ENCODE measurements at places on chromosomes 12 and 14.

DNA sequence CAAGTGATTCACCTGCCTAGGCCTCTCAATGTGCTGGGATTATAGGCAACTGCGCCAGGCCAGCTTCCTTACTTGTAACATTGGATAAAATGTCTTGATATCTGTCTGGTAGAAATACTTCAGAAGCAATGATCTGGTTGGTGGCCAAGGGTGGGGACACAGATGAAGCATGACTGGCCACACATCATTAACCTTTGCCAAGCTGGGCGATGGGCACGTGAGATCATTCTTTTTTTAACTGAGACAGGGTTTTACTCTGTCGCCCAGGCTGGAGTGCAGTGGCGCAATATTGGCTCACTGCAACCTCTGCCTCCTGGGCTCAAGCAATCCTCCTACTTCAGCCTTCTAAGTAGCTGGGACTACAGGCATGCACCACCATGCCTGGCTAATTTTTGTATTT, 31.1 kb downstream of the PLEKHH1 start:
- no peak for DNase-seq

DNA sequence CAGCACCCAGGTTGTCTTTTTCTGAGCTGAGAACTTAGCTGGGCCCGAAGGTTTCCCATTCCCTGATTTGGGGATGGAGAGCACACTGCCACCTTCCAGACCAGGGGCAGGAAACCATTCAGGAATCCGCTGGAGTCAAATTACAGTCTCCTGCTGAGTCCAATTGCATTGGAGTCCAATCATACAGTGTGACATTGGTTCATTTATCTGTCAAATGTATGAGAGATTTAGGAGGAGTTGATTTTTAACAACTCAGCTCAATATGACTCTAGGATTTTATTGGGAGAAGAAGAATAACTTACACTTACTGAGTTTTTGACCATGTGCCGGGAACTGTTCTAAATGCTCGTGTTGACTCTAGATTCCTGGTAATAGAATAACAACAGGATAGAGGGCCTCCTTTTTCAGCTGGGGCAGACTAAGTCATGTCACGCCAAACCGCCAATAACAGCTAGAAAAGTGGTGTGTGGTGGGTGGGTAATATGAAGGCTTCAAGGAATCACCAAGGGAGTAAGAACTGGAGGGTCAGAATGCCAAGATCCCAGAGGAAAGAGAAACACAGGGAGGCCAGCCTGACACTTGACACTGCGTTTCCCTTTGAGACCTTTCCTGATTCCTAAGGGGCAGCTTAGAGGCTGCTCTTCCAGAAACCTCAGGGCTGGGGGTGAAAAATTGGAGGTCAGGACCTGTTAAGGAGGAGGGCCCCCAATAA, 11.5 kb downstream of the SYNDIG1L start:
- no peak for DNase-seq

GRCh38 chr12:120142231-120142877, 25.8 kb upstream of the RAB35 start:
- no peak for DNase-seq

DNA sequence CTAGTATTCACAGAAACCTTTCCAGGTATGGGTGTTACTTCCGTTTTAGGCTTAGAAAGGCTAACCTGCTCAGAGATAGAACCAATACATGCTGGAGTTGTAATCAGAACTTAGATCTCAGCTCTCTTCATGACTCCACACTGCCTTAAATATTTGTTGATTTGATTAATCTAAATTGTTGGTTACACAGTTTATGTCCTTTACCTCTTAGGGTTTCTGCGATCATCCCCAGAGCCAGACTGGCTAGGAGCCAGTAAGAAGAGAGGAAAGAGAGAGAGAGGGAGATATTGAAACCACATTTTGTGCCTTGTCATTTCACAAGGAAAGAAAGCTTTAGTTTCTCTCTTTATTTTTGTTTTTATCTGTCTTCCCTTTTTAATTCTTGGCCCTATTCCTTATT, 16.8 kb upstream of the MGP start:
- DNase-seq: no peak

- DNase-seq: no peak
Observed at GRCh38 chr14:84129007-84129406, 1400.9 kb upstream of the FLRT2 start.

GRCh38 chr12:127562816-127563215, 704.2 kb upstream of the TMEM132C start:
- DNase-seq: no peak

- no peak for DNase-seq
Observed at GRCh38 chr12:32559434-32559833, 119.7 kb upstream of the DNM1L start.

DNA sequence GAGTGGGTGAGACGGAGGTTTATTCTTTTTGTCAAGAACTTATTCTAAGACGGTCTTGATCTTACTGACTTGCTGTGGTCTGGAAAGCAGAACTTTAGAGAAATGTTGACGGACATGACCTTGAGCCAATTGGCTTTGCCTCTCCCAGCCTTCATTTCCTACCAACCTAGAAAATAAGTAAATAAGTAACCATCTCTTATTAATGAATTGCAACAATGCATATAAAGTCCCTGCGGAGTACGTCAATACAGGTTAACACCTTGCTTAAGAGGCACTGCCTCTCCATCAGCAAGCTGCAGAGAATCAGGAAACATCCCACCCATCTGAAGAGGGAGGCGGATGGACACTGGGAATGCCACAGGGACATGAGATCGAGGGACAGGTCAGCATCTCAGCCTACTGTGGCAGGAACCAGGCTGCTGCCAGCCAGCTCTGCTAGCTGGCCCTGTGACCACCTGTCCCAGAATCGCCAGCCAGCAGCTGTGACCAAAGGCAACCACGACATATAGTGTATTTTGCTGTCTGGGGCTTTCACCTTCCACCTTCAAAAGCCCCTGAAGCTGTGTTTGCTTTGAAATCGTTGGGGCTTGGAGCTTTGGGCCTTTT, 208.3 kb downstream of the BCL11B start:
- DNase-seq: no peak

- no peak for DNase-seq
Observed at GRCh38 chr12:30415777-30416176, 279.9 kb downstream of the IPO8 start.

- no peak for DNase-seq
Observed at GRCh38 chr14:64680714-64681065, 23.5 kb upstream of the PLEKHG3 start.

All from HTR-8/SVneo (cell line).